ENCODE measurements at places on chromosomes 13 and 19. TPM values are rescaled to one million over a fixed set of nuclear protein-coding genes. Genes with fewer than 3 reads are reported as not detected.

GRCh38 chr19:41882568-41883462 lies at the start of gene ARHGEF1:
TSS of gene ARHGEF1 (plus strand) at chr19:41883184. CDS start at chr19:41888083, 4,899 bp downstream.
- DNase-seq = peak; percentile 79

DNA sequence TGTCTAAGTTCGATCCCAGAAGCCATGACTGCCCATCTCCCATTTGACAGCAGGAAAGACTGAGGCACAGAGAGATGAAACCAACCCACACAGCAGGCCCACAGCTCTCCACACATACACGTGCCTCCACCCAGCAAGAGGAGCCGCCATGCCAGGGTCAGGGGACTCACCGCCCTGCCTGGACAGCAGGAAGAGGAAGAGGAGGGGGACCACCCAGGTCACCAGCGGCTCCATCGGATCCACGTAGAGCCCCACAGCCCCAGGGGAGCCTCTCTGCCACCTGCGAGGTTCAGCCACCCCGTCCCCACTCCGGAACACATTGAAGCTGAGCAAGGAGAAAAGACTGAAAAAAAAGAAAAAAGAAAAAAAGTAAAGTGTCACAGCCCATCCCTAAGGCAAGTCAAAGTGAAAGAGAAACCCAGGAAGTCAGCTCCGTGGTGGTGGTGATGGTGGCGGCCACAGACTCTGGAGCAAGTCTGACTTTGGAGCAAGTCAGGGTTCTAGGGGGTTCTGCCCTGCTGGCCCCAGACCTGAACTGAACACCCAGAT lies at the start of gene IL12RB1:
TSS of gene IL12RB1 (minus strand) at position 345 of the 549 bp plus-strand sequence. CDS start at position 234, 111 bp downstream.
- DNase-seq = no peak

DNA sequence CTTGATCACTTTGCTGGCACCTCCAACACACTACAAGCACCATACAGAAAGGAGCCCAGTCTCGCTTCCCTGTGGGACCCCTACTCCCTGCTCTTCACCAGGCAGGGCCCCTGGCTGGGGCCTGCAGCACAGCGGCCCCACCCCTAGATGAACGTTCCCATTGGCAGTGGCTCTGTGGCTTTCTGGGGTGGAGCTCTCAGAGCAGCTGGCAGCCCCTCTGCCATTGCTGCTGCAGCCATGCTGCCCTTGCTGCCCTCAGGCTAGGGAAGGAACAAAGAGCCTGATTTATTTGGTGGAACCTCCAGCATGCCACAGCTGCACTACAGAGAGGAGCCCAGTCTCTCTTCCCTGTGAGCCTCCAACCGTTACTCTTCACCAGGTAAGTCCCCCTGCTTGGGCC lies 5.8 kb downstream of the SIGLEC6 start:
- DNase-seq = no peak

DNA sequence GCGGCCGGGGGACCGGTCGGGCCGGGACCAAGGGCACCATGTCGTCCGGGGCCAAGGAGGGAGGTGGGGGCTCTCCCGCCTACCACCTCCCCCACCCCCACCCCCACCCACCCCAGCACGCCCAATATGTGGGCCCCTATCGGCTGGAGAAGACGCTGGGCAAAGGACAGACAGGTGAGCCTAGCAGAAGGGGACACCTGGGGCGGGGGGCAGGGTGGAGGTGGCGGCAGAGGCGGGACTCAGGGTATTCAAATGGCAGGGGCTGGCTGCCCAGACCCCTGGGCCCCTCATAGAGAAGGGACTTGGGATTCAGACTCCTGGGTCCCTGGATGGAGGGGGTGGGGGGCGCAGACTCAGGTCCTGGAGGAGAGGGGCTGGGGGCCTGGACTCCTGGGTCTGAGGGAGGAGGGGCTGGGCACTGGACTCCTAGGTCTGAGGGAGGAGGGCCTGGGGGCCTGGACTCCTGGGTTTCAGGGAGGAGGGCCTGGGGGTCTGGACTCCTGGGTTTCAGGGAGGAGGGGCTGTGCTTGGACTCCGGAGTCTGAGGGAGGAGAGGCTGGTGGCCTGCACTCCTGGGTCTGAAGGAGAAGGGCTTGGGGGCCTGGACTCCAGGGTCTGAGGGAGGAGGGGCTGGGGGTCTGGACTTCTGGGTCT lies 735 bp downstream of the BRSK1 start:
- DNase-seq = no peak

SPIB gene
- not detected for total RNA-seq

DNA sequence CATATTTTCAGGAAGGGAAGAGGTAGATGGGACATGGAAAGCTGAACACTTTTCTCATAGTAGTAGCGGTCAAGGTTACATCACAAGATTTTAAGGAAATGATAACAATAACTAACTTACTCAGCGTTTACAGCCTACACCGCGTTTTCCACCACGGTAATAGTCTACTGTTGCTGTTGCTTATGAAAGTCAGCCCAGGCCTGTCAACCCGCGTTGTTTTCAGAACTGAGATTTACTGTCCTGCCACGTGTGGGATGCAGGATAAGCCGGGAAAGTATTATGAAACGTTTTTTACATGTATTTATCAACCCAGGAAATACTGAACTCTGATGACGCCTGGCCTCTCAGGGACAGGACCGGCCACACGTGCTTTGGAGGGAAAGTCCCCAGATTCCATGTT lies 36.0 kb upstream of the LAMP1 start:
- DNase-seq = no peak

- no peak for DNase-seq
These were observed 226.5 kb downstream of the MYO16 start for GRCh38 chr13:108855737-108856387.

YJU2 gene
- 8.5 TPM for total RNA-seq

FOXO1 gene
- total RNA-seq = 31.5 TPM

DNA sequence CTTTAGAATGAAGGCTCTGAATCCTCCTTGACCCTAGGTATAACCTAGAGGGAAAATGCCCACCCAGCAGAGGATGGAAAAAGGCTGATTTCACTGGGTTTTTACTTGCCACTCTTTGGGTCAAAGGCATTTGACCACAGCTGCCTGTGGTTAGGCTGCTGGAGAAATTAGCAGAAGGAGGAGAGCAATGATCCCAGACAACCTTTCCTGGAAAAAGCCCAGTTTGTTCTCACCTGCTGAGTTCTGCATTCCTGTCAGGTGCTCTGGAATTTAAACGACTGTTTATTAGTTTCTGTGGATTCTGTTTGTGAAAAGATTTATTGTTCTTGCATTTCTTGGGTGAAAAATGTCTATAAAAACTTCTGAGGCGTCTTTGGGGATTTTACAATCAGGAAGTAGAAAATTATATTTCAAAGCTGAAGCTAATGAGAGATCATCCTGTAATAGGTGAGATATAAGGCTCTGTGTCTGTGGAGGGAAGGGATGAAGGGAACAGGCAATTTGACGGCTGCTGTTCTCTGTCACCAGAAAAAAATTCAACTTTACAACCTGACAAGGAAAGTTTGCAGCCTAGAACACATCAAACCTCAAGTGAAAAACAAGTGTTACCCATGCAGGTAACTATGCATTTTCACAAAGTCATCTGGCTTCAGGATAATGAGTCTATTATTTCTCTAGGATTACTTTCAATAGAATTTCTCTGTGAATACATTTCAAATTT lies 519.7 kb downstream of the DIAPH3 start:
- no peak for DNase-seq

FXYD3 gene
- total RNA-seq = 1.5 TPM

MAST1 gene
- total RNA-seq = 0.37 TPM

ADGRE2 gene
- total RNA-seq = 0.88 TPM

KIR2DL3 gene
- total RNA-seq = not detected

SYT3 gene
- total RNA-seq = 0.24 TPM

DNA sequence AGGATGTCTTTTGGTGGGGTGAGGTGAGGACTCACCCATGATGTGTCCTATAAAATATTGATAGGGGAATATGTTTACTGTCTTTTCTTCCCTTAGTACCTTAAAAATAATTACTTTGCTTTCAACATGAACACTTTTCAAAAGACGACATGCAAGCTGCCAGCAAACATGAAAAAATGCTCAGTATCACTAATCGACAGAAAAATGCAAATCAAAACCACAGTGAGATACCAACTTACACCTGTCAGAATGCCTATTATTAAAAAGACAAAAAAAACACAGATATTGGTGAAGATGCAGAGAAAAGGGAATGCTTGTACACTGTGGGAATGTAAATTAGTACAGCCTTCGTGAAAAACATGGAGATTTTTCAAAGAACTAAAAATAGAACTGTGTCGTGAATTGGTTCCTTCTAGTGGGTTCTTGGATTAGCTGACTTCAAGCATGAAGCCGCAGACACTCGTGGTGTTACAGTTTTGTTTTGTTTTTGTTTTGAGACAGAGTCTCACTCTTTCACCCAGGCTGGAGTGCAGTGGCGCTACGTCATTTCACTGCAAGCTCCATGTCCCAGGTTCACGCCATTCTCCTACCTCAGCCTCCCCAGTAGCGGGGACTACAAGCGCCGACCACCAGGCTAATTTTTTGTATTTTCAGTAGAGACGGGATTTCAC lies 160.9 kb downstream of the FGF9 start:
- DNase-seq = no peak
